ENCODE measurements at places on chromosomes 16 and 17.

DNA sequence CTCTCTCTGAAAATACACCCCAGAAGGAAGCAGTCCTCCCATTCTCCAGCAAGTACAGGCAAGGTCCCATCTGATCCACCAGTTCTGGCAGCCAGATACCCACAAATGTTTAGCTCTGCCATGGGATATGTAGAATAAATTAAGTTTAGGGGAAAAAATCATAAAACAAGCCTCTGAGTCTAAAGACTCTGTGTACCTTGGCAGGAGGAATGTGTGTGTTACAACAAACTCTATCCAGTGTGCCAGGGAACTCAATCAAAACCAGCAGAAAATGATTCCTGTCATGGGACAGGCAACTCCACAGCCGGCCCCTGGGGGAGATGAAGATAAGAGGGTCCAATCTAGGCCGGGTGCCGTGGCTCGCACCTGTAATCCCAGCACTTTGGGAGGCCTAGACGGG is 73.4 kb downstream of the MRM3 start:
- DNase-seq = no peak

DNA sequence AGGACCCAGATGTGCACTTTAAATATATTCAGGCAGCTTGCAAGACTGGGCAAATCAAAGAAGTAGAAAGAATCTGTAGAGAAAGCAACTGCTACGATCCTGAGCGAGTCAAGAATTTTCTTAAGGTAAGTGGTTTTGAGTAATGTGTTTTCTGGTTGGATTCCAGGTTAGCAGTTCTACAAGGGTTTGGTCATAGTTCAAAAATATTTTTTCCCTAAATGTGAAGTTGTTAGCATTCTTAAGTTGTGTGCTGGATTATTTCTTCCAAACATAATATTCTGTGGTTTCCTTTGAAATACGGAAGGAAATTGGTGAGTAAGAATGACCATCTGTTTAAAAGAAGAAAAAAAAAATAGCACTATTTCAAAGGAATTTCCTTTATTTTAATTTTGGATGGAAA is 38.4 kb downstream of the PTRH2 start:
- DNase-seq = no peak

- DNase-seq = no peak
Measured at GRCh38 chr17:18157354-18157985, 26.2 kb upstream of the ALKBH5 start.

GRCh38 chr17:21002309-21003006 is 40.4 kb downstream of the USP22 start:
- no peak for DNase-seq

DNA sequence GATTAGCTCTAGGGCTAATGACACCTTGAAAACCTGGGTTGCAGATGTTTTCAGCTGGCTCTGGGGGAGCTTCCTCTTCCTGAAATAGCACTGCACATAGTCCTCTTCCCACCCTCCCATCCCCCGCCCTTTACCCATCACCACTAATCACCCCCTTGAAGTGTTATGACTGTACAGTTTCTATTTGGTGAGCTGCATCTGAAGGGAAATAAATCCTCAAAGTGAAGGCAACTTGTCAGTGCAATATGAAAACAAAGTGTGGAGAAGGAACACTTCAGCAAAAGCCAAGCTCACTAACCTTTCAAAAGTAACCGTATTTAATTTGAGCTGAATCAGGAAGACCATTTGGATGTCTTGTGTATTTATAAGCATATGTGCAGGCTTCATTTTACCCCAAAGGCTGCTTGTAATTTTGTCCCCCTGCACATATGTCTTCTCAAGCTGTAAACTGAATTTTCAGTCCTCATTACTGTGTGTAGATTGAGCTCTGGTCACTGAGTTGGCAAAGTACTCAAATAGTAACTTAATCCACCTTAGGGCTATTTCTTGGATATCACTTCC is 44.1 kb upstream of the CA10 start:
- DNase-seq = no peak

DNA sequence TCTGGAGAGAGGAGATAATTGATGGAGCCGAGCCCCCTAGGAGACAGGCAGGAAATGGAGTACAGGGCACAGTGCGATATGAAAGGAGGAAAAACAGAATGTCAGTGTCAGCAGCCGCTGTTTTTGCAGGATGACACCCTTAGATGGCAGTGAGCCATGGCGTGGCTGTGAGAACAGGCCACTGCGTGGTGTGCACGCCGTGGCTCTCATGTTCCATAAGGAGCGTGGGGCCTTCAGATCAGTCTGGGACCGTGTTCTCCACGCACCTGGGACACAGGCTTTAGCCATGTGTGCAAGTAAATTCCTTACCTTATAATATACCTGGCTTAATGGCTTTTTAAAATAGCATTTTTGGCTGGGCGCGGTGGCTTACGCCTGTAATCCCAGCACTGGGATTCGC is 198.0 kb downstream of the KATNIP start:
- no peak for DNase-seq

GRCh38 chr17:29588562-29589411 is 661 bp downstream of the GIT1 start:
- peak; percentile 77 for DNase-seq

GRCh38 chr17:59846394-59847165 is 46.2 kb downstream of the TUBD1 start:
- DNase-seq = no peak

DNA sequence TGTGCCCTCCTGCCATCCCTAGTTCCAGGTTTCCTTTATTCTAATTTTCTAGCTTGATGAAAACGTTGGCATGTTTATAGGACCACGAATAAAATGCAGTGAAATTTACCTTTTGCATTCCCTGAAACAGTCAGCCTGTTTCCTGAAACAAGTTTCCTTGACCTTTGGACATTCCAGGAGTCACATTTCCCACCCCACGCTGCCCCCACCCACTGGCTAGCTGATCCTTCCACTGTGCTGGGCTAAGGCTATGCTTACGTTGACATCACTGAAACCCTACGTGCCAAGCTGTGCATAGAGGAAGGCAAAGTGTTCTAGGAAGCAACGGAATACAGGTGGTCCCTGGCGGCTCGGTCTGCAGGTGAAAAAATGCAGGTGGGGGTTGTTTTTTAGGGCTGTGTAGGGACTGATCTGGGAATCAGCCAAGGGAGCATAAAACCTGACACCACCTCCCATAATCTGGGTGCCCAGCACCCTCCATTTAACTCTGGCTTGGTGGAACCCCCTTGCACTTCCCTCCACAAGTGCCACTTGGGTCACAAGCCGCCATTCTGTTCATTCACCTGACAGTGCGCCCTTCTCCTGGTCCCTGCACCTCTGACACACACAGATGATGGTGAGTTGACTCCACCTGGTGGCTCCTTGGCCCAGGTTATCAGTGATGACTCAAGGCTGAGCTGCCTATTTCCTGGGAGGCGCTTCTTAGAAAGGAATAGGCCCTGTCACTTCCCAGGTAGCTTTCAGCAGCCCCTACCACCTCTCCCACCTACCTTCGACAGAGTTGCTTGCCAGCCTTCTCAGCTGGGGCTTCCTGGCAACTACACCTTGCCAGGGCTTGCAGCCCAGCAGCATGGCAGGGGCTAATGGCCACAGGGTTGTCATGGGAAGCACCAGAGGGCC is 83.7 kb downstream of the N4BP1 start:
- DNase-seq = peak; percentile 40

DNA sequence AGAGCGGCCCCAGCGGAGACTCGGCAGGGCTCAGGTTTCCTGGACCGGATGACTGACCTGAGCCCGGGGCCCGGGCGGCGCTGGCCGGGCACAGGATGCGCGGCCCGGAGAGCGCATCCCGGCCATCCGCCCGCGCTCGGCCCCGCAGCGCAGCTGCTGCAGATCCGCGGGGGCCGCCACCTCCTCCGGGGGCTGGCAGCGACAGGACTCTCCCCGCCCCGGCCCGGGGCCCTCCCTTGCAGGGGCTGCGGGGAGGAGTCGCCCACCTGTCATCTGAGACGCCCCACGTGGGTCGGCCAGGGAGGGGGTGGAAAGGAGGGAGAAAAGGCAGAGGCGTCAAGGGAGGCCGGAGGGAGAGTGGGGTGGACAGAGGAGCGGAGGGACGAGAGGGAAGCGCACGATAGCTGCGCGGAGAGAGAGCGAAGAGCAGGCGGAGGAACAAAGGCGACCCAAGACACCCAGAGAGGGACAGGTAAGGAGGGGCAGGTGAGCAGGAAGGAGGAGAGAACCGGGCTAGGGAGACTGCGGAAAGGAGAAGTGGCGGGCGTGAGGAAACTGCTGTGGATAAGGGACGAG is 471 bp upstream of the PRKAR1A start:
- DNase-seq = peak; percentile 82

- DNase-seq = no peak
Measured at GRCh38 chr16:29710227-29711219, 31.5 kb downstream of the QPRT start.

- DNase-seq = no peak
Measured at GRCh38 chr16:2371421-2371820, 30.9 kb upstream of the ABCA3 start.

DNA sequence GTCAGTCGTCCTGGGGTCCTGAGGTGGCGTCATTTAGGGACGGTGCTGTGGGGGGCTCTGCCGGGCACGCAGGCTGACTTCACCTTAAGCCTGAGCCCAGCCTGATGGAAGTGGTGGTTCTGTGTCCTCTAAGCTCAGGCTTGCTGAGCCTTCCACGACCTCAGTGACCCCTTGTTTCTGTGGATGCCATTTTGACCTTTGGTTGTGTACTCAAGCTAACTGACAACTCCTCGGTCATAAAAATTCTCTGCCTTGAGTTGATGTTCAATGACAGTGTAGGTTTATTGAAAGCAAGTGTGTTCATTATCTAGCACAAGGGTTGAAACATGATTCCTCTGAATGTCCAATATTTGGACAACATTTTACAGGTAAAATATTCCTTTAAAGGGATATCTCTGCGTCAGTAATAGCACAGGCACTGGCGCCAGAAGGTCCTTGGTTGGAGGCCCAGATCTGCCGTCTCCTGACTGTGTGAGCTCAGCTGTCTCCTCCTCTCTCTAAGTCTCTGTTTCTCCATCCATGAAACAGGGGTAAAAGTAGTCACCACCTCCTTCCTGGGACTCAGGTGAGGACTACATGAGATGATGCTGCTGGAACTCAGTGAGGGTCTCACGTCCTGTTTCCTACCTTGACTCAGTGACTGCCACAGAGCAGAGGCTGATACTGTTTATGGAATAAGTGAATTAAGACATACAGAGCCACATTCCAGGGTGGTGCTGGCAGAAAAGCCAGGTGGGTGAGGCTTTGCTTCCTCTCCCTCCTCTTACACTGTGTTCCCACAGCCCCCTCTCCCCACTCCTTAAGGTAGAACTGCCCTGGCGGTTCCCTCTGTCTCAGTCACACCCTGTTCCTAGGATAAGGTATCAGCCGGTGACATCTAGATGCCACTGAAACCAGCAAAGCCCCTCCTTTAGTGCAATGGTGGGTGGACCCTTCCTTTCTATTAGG is 75.7 kb downstream of the IRF8 start:
- no peak for DNase-seq

DNA sequence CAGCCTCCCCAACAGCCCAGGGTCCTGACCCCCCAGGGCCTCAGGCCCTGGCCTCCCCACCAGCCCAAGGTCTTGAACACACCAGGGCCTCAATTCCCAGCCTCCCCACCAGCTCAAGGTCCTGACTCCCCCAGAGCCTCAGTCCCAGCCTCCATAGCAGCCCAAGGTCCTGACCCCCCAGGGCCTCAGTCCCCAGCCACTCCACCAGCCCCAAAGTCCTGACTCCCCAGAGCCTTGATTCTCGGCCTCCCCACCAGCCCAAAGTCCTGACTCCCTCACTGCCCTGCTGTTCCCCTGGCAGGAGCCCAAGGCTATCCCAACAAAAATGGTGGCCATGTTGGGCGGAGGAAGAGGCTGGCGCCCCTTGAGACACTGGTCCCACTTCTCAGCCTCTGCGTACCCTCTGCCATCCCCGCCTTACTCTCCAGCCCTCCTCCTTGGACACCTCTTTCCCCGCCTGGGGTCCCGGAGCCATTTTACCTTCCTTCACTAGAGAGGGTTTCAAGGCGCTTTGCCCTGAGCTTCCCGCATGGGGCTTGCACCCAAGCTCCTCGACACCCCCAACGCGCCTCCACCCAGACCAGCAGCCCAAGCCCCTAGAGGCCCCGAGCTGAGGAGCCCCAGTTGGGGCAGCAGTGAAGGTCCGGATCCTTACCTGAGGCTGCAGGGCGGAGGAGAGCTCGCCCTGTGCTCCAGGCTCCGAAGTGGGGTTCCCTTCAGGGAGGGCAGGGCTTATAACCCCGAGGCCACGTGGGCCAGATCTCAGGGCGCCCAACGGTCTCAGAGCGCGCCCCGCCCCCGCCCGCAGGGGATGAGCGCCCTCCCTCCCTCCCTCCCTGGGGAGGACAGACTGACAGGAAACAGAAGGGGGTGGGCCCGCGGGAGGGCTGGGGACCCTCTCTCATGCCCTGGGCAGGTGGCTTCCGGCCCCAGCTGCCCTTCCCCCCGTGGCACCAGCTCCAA is 3.5 kb upstream of the TSPOAP1 start:
- peak; percentile 95 for DNase-seq

GRCh38 chr17:27430882-27431491 is 25.3 kb upstream of the KSR1 start:
- no peak for DNase-seq

- no peak for DNase-seq
Measured at GRCh38 chr17:38353668-38354067, 2.0 kb downstream of the SOCS7 start.

DNA sequence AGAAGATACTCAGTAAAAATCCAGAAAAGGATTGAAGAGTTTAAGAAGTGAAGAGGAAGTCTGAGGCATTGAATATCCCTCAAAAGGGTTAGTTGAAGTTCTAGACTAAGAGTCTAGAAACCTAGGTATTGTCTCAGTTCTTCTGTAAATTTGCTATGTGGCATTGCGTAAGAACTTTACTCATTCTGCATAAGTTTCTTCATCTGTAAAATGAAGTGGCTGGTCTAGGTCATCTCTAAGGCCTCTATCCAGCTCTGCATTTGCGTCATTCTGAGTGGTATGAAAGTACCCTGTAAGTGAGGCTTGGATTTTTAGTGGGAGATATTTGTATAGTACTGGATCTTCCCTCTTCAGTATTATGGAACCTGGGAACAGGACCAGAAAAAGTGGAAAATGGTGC is 130.2 kb downstream of the MYO1D start:
- no peak for DNase-seq

GRCh38 chr17:51091635-51092034 is 29.0 kb downstream of the SPAG9 start:
- no peak for DNase-seq

- no peak for DNase-seq
Measured at GRCh38 chr16:80932708-80933095, 74.0 kb downstream of the CMC2 start.

DNA sequence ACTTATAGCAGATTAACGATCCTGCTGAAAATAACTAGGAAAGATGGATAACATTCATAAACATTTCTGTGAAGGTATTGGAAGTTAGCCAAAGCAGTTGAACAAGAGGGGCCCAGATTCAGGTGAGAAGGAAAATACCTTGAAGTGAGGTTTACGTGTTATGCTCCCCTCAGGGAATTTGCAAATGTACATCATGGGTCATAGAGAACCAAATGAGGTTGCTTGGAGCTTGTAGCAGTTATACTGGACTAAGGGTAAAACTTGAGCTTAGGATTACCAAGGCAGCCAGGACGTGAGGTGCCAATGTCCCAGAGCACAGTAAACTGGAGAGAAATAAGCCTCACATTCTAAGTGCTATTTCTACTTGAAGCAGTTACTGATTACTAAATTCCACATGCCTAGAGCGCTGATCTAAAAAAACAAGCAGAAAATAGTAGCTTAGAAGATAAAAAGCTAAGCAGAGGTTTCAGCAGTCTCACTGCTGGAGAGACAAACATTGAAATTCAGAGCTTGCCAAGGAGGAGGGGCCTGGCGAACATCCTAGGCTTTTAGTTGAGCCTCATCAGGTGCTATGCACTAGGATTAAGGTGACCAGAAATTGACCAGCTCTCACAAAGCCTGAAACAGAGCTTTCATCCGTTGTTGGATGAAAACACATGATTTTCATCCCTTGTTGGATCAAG is 136.7 kb upstream of the FAM20A start:
- DNase-seq = no peak
